ENCODE measurements at places on chromosomes 7 and 10.

GRCh38 chr10:117519879-117520278, 22.7 kb upstream of the EMX2 start:
- ATAC-seq: no peak

DNA sequence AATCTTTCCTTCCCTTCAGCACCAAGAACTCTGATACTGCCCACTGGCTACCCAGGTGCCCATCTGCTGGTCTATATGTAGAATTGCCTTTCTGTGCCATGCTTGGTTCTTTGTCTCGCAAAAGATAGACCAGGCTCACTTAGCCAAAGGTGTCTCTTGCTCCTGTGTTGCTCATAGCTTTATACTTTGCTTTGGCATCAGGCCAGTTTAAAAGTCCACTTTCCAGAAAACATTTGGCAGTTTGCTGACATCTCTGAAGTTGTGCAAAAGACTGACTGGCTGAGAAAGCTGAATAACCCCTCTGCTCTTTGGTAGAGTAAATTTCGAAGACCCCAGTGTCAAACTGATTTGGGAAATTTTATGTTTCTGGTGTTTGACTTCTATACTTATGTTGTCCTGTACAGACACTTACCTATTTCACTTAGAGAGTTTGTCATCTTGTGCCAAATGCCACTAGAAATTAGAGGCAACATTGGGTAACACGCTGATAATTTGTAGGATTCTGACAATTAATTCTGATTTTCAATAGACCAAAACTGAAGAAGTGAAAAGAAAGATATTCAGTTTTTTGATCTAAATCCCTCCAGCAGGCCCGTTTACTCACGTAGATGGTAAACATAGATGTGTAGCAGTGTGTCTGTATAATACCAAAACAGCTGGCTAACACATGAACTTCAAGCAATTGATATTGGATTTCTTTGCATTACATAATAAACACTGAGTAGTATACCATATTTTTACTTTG, 91.1 kb downstream of the CPED1 start:
- no peak for ATAC-seq

- no peak for ATAC-seq
These were observed 374.9 kb upstream of the CELF2 start for GRCh38 chr10:10642751-10643150.

GRCh38 chr7:135998081-135998480, 20.9 kb upstream of the MTPN start:
- no peak for ATAC-seq

DNA sequence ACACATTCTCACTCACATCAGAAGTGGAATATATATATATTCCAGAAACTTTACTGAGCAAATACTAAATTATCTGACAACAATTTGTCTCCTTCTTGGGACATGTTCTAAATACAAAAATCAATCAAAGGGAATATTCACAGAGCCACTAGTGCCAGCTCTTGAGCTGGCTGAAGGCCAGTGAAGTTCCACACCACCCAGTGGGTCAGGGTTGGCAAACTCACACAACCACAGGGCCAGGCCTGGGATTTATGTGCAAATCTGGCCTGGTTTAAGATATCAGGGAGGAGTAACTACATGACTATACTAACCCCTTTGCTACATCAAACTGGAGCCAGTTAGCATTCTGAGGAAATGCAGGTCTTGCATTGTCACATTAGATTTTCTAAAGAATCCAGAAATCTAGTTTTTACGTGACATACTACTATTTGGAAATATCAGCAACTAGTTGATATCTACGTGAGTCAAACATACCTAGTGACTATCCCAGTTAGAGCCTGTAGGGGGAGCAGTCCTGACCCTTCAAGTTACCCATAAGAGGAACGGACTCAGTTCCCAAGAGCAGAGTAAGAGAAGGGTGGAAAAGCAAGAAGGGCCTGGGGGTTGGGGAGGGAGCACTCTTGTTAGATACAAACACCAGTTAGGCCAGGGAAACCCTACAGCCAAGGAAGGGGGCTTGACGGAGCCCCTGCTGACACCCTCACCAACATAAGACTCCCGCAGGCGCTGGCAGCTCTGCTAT, 600.4 kb downstream of the KCNMA1 start:
- no peak for ATAC-seq

GRCh38 chr7:151286148-151286547, 37.7 kb upstream of the SMARCD3 start:
- ATAC-seq: no peak

- no peak for ATAC-seq
These were observed 521.5 kb downstream of the PTPRN2 start for GRCh38 chr7:158066085-158066484.

DNA sequence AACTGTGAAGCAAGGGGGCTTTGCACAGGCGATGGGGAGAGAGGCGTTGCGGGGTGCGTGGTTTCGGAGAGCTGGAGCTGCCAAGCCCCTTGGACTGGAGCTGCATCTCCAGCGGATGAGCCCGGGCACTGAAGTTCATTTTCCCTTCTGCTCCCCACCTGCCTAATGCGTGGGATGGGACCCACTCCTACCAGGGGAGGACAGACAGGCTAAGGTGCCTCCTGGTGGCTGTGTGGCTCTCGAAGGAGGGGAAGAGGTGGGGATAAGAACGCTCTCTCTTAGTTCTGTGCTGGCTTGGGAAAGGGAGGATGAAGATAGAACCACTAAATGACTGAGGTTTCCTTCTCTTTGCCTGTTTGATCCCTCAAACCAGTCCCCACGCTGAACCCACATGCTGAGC, 177.6 kb upstream of the PITRM1 start:
- no peak for ATAC-seq
